Activated naive CD4-positive, alpha-beta T cell treated with Interleukin-2 at 50 U/mL for 16 hours (primary cell): ENCODE measurements at places on chromosomes 6 and 20.

DNA sequence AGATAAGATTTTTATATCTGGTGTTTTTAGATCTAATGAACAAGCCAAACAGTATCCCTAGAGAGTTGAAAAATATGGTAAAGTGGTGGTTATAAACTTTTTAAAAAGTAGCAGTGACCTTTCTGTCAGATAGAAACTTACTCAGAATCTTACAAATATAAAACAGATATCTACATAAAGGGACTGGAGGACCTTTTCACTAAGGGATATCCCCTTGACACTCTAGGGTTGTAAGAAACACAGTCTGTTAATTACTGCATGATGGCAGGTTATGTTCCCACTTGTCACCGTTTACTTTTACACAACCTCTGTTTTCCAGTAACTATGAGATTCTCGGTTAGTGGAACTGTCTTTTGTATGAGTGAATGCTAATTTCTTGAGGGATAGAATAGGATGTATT, 11.5 kb downstream of the CFAP206 start:
- DNase-seq, result no peak

DNA sequence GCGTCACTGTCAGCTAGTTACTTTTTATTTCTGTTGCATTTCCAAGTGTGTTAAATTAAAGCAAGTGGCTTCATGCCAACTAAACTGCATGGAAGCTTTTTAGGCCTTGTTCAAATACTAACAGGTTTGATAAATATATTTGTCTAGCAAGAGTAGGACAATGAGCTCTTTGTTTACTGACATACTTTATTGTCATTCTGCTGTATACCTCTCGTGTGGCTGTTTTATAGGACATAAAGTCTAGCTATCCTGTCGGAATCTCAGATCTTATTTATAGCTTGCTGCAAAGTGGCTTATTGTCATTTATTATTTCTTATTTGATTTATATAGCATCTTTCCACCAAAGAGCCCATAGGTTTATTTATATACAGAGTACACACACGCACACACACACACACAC, 711.1 kb downstream of the KIF16B start:
- DNase-seq, result no peak

DNA sequence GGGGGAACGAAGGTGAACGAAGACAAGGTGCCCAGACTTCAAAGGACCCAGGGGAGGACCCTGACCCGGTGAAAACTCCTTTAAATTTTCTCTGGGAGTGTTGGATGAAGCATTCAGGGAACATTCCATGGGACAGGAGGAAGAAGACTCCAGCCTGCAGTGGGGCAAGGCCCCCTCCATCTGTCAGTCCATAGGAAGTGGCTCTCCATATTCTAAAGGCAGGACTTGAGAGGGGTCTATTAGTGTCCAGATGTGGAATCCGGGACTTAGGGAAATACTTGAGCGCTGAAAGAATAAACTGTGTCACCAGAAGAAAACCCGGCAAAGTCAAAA, 3.2 kb upstream of the BPIFA2 start:
- no peak for DNase-seq

DNA sequence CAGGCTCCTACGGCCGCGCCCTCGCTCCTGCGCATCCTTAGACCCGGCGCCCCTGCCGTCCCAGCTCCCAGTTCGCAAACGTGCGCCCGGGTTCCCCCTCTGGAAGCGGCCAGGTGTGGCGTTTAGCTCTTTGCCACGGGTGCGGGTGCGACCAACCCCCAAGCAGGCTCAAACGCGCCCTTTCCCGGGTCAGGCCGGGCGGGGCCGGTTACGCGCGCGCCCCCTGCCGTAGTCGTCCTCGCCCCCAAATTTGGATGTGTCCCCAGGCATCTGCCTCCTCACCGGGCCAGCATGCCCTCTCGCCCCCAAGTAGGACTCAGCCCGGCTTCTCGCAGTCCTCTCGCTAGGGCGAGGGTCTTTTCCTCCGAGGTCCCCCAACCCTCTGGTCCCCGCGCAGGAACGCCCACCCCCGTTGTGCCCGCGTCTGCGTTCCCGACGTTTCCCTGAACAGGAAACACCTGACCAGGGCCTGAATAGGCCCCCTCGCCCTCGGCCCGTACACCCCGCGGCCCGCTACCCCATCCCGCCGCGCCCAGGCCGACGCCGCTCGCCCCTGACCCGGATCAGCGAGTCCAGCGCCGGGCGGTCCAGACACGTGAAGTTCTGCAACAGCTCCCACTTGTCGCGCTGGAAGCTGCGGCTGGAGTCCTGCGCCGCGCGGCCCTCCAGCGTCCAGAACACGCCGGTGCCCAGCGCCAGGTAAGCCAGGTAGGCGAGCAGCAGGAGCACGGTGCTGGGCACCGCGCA, 520 bp downstream of the KCNK17 start:
- no peak for DNase-seq

DNA sequence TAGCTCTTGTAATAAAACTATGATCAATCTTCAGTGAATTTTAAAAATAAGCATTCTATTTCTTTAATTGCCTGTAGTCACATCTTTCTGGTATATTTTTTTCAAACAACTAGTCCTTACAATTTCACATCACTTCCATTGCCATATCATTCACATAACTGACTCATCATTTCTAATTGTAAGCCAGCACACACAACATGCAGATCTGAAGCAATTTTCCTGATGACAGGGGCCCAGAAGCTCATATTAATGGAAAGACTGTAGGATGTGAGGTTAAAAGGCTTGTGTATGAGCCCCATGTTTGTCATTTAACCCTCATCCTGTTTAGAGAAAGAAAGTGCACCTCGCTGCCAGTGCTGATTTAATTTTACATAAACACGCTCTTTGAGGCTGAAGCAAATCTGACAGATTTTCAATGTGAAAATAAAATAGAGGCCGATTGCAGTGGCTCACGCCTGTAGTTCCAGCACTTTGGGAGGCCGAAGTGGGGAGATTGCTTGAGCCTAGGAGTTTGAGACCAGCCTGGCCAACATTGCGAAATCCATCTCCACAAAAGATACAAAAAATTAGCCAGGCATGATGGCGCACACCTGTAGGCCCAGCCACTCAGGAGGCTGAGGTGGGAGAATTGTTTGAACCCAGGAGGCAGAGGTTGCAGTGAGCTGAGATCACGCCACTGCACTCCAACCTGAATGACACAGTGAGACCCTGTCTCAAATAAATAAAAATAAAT, 40.1 kb upstream of the LTV1 start:
- DNase-seq, result no peak
